ENCODE measurements at places on chromosomes 2 and 18.

DNA sequence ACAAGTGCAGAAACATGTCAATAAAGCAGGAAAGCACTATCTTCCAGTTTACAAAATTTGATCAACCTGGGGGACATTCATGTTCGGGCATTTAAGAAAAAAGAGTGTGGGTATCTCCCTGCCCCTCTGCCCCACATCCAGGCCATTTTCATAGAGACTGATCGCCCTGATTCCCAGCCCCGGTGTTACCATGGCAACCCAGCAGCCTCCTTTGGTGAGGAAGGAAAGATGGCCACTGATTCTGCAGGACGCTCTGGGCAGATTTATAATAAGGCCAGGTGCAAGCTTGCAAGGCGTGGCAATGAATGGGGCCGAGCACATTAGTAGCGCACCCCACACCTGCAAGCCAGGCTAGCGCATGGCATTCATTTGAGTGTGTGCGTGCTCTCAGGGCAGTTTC is 36.7 kb upstream of the ARL4C start:
- DNase-seq, result no peak

DNA sequence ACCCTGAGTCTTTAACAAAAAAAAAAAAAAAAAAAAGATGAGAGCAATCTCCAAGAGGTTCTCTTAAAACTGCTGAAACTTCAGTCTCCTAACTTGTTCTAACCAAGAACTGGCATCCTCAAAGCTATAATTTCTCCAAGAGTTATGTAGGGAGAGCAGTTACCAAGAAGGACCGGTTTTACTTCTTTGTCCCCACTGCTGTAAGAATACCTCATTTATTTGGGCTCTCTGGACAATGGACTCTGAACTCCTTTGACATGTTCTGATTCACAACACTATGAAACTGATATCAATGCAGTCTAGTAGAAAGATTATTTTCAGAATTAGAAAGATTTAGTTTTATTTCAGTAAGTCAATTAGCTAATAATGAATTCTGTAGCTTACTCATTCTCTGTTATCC is 84.5 kb upstream of the DTNB start:
- DNase-seq, result no peak

DNA sequence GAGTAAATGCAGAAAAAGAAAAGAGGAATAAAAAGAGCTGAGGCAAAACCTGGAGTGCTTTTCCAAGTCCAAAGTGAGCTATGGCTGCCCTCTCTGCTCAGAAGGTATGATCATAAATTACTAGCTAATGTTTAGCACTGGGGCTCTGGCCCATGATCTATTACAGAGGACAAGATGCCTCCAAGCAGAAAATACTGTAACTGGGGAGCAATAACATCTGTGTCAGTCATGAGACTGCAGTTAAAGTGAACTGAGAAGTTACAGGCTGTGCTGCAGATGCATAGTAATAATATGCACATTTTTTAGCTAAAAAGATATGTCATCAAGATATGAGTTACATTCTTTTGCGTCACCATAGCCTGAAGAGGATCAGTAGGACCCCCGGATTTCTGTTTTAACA is 209.4 kb upstream of the RBBP8 start:
- no peak for DNase-seq

DNA sequence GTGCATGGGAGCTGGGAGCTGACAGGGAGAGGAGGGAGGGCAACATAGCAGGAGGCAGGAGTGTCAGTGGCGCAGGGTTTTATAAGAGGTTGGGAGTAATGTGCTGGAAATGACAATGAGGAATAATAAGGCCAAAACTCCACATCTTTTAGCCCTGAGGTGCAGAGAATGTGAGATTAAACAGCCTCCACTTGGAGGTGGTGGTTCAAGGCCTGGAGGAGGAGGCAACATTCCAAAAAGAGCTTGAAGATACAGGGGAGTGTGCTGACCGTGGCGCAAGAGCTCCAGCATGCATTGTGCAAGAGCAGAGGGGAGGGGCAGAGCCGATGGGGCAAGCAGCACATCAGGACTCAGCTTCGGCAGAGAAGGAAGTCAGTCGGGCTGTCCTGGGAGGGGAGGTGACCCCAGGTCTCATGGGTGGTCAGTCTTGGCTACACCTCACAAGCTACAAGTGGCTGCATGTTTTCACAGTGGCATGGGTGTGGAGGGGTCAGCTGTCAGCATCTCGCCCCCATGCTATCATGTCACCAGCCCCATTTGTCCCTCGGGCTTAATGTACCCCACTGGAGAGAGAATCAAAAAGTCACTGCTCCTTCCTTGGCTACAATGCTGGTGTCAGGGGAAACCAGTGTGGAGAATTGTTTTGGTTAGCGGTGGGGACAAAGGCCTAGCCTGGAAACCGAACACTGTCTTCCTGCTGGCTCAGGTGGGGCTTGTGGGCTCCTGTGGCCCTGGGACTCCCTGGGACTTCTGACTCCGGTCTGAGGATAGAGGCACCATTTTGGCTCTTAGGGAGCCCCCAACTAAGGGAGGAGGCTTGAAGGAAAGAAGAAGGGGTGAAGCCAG is 208.0 kb downstream of the ZFP36L2 start:
- no peak for DNase-seq

DNA sequence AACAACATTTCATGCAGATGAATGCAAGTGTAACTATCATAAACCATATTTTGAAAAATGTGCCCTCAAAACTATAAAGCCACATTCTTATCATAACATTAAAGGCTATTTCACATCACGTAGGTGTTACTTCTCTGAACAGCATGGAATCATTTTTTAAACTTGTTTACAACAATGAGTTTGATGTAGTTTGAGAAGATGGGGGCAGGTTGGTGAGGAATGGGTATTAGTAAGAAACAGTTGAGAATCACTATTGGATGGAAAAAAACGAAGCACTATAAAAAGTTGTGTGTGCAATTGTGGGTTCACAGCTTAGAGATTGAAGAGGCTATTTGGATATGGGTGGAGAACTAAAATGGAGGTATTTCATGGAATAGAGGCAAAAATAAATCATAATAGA is 569.1 kb downstream of the ARHGAP15 start:
- no peak for DNase-seq

- DNase-seq, result no peak
Observed at GRCh38 chr2:189204322-189204941, 24.9 kb upstream of the COL5A2 start.

DNA sequence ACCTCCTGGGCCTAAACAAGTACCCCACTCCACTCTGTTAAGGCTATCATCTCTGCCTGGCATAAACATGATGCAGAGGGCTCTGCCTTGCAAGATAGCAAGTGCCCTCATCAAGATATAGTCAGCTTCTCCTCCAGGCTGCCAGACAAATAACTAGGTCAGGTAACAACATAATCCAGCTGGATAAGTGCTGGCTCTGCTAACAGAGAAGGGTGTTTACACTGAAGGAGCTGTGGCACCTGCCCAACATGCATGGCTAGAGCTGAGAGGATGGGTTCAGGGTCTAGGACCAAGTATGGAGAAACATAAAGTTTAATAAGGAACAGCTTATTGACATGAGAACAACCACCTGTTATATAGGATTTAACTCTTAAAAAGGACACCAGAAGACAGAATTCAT is 42.8 kb downstream of the DLGAP1 start:
- DNase-seq, result no peak

GRCh38 chr2:182463760-182464159 is 36.9 kb upstream of the PDE1A start:
- DNase-seq, result no peak

GRCh38 chr18:8734496-8734895 is 29.1 kb downstream of the MTCL1 start:
- no peak for DNase-seq

DNA sequence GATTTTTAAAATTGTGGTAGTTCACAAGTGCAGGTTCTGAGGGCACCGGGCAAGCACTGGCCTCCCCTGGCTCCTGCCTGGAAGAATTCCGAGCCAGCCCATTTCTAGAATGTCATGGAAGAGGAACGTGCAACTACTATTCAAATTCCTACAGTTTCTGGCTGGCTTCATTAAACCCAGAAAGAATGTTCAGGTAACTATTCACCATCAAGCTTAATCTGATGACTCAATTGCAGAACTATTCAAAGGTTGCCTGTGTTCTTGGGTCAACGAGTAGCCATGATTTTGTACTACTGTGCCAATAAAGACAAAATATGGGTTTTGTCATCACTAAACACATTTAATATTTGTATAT is 14.3 kb upstream of the MFF start:
- no peak for DNase-seq

GRCh38 chr2:18976168-18976961 is 382.1 kb downstream of the OSR1 start:
- DNase-seq, result no peak

DNA sequence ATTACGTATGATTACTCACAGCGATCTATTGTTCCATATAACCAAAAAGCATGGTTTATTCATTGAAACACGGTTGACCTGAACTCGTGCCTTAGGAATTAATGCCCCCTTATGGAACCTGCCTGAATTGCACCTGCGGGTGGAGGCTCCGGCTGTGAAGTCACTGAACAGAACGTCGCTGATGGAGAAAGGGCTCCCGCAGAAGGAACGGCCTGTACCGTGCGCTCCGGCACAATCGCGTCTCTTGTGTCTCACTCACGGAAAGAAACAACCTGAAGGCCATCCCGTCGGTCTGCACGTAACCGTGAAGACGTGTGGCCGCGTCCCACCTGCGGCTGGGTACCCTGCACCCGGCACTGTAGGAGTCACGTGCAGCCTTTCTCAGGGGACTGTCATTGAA is 133.1 kb downstream of the NFATC1 start:
- DNase-seq, result peak; percentile 84

GRCh38 chr2:1887915-1888314 is 143.6 kb upstream of the PXDN start:
- no peak for DNase-seq
